ENCODE measurements at places on chromosomes 11 and 22.

DNA sequence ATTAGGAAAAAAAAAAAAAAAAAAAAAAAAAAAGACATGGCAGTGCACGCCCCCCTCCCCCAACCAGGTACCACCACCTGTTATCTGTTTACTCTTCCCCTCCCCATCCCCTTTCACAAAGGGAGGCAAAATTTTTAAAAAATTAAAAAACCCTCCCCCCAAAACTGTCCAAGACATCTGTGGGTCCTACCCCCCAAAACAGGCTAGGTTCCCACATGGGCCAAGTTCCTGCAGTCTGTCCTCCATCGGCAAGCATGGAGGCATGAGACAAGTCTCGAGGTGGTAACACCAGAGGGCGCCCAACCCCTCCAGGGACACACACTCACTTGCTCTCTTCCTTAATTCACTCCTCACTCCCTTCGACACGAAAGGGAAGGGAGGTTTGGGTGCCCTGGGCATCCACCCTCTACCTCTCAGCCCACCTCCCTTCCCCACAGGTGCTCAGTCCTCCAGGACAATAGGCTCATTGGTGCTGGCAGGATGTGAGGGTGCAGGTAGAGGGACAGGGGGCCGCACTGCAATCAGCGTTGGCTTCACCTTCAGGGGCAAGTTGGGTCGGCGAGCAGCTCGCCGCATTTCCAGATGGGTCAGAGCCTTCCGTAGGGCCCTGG, 2.2 kb upstream of the TUT1 start:
- DNase-seq: peak; percentile 80

- peak; percentile 43 for DNase-seq
Measured at GRCh38 chr11:118572981-118573550, 857 bp downstream of the ARCN1 start.

DNA sequence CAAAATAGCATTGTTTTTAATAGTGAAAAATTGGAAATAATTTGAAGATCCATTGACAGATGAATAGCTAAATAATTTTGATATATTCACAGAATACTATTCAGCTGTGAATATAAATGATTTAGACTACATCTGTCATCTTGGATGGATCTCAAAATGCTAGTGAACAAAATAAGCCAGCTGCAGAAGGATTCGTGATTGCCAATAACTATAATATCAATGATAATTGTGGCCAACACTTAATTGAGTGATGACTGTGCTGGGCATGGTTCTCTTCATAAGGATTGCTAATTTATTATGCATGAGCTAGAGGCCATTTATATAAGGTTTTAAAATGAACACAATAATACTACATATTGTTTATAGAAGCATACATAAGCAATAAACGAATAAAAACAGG, 60.4 kb downstream of the CTTN start:
- DNase-seq: no peak

- peak; percentile 18 for DNase-seq
Measured at GRCh38 chr22:29330291-29330690, 14.8 kb upstream of the RASL10A start.

GRCh38 chr22:49671331-49672013, 156.2 kb downstream of the BRD1 start:
- no peak for DNase-seq

DNA sequence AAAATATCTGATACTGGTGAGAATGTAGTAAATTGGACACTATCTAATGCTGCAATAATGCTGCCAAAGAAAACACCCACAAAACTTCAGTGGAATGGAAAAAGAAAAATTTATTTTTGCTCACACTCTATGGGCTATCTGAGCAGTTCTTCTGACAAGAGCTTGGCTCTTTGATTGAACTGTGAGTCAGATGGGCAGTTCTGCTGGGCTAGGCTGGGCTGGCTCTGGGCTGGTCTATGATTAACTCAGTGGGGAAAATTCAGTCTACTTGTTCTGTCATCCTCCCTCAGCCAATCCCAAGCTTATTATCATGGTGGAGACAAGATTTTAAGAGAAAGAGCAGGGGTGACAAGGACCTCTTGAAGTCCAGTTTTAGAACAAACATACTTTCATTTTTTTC, 1404.8 kb downstream of the LRRC4C start:
- DNase-seq: peak; percentile 14

Data from femur (tissue), 1 donor.